ENCODE measurements at places on chromosomes 1 and 21.

- DNase-seq: no peak
Measured at GRCh38 chr1:116852910-116853309, 56.8 kb upstream of the PTGFRN start.

- DNase-seq: no peak
Measured at GRCh38 chr1:93501829-93502369, 54.0 kb downstream of the FNBP1L start.

DNA sequence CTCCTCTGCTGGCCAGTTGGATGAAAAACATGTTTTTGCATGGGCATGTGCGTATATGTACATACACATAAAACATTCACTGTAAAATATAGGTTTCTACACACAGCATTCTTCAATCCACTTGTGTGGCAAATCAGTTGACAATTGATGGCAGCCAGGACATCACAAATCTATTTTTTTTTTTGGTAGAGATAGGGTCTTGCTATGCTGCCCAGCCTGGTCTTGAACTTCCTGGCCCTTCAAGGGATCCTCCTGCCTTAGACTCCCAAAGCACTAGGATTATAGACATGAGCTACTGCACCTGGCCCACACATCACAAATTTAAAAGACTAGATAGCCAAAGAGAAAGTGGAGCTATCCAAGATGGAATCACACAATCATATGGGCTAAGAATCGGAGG, 39.6 kb downstream of the ARHGEF11 start:
- DNase-seq: no peak

GRCh38 chr1:186749820-186750219, 69.6 kb upstream of the PTGS2 start:
- DNase-seq: no peak

- no peak for DNase-seq
Measured at GRCh38 chr21:38126666-38127303, 130.0 kb upstream of the KCNJ15 start.

DNA sequence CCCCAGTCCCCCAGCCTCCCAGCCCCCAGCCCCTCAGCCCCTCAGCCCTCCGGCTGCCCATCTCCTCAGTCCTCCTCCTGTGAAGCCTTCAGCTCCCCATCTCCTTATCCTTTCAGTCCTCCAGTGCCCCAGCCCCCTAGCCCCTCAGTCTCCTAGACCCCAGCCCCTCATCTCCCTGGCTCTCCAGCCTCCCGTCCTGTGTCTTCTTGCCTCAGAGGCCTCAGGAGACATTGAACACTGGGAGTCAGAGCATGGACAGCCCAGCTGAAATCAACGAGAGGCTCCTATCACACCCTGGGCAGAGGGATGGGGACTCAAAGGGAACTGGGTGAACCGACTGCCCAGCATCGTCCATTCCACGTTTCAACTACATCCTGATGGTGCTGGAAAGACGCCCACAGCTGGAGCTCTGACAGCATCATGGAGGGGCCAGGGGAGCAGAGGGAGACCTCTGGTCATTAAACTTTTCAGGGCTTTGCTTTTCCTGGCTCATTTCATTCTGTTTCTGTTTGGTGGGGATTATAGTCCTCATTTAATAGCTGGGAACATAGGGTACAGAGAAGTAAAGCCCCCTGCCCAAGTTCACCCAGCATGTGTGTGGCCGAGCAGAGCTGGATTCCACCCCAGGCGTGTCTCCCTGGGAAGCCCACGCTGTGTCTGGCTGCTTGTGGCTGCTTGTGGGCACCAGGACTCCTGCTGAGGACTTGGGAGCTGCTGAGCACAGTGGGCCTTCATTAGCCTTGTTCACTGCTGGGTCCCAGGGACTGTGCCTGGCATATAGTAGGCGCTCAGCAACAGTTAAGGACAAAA, 396.7 kb downstream of the PTPRU start:
- DNase-seq: no peak

- no peak for DNase-seq
Measured at GRCh38 chr1:87778896-87779295, 450.2 kb downstream of the LMO4 start.

GRCh38 chr1:67685558-67686266, 711 bp downstream of the GADD45A start:
- DNase-seq: peak; percentile 54

GRCh38 chr1:24409535-24409934, 4.0 kb downstream of the STPG1 start:
- DNase-seq: no peak

- DNase-seq: peak; percentile 4
Measured at GRCh38 chr21:38985568-38986378, 180.0 kb downstream of the ETS2 start.

DNA sequence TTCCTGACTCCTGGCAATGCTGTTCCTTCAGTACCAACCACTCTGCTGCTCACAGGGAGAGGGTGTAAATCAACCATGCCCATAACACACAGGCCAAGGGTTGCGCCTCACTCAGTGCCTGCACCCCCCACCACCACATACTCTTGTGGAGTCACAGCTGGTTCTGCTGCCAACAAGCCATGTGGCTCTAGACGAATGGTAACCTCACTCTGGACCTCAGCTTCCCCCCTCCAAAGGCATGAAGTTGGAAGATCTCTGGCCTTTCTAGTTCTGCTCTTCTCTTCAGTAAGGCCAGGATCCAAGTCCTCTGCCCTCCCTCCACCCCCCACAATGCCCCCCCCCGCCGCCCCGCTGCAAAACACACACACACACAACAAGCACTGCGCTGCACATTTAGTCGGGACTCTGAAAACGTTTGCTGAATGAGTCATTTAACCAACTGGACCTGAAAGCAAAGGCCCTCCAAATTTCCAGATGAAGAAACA, 1.7 kb upstream of the GLIS1 start:
- DNase-seq: no peak

DNA sequence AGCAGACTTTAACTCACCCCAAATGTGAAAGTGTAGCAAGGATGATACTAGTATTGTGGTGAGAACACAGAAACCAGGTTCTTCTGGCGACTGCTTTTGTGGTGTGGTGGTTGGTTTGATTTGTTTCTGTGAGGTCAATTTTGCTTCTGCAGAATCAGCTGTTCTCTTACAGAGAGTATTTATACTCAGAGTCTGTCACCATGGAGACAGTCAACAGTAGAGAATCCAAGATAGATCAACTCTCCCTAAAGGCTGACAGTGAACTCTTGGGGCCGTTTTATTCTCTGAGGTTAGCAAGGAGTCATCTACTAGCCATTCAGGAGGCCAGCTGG, at the start of gene CFAP107:
CFAP107 (plus strand) TSS at position 209 of the 332 bp plus-strand sequence. CDS start 231 bp downstream, outside the sequence.
- no peak for DNase-seq

GRCh38 chr1:13507075-13507474, 6.7 kb downstream of the LRRC38 start:
- no peak for DNase-seq

GRCh38 chr21:17688912-17689874, 76.5 kb upstream of the BTG3 start:
- DNase-seq: peak; percentile 24

DNA sequence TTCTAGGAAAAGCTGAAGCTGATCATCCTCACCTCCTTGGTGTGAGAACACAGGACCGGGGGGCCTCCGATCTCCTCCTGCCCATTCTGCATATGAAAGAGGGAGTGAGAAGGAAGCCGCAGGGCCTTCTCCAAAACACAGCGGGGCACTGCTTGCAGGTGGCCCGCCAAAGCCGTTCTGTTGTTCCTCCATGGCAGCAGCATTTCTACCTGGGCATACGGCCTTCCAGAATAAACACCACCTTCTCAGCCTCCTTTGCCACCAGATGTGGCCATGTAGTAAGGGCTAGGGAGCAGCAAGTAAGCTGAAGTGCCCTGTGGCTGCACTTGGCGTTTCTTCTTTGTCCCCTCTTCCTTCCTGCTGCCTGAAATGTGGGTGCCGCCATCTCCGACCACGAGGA, 214.9 kb downstream of the TOMM20 start:
- DNase-seq: no peak

DNA sequence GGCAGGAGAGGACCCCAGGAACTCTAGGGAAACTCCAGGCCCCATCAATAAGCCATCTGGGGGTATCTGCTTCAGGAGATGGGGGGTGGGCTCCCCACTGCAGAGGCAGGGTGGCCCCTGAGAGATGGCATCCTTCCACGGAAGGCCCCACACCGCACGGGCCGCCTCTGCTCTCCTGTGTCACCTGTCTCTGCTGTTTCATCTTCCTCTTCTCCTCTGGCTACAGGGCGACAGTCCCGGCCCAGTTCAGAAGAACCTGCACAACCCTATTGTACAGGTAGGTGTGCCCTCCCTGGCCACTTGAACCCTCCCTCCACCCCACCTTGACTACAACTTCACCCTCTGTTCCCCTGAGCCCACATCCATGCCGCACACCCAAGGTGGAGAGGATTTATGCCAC, 90.2 kb upstream of the TMEM51 start:
- DNase-seq: no peak

GRCh38 chr1:9275567-9276034, 17.1 kb upstream of the SPSB1 start:
- peak; percentile 62 for DNase-seq

GRCh38 chr1:35173909-35174540, 18.9 kb downstream of the SFPQ start:
- DNase-seq: no peak

GRCh38 chr1:97337250-97338030, 583.4 kb downstream of the DPYD start:
- no peak for DNase-seq

DNA sequence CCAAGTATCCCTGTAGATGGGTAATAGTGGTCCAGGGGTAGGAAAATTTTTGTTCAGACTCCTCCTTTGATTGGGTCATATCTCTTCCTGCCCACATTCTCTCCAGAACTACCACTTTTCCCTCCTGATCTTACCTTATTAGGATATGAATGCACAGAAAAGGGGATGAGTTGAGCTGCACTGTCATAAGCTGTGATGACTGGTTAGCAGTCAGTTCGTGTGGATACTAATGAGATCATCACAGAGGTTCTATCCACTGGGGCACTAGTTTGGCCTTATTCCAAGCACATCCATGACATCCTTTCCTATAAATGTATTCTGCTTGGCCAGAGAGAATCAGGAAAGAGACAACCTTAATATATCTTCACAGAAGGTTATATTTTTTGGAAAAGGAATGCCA, 22.1 kb upstream of the TBX15 start:
- no peak for DNase-seq

DNA sequence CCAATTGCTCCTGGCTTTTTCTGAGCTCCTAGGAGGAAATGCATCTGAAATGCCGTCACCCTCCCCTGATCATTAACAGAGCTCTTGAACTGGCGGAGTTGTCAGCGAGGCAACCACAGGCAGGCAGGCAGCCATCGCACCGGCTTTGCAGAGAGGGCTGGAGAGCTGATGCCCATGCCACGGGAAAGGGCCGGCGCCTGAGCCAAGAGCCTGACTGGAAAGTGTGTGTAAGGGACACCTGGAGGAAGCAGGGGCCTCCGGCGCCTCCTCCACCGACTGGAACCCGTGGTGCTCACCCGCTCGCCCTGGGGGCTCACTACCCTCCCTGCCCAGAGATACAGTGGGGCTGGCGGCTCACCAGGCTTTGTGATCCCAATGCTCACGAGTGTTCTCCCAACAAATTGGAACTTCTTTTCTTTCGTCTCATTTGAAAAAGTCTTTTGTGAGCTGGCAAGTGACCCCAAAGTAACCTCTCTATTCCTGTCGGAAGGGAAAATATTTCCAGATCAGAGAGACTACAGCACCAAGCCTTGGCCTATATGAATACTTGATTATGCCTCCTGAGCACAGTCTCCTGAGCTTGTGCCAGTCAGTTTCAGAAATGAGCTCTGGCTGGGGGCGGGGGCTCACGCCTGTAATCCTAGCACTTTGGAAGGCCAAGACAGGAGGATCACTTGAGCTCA, 97.7 kb upstream of the SLC25A33 start:
- DNase-seq: no peak

- DNase-seq: no peak
Measured at GRCh38 chr1:150210706-150211105, 25.2 kb downstream of the ANP32E start.

GRCh38 chr1:186482661-186483255, 21.8 kb upstream of the PDC start:
- DNase-seq: peak; percentile 9

GRCh38 chr1:215094381-215094780, 11.8 kb downstream of the KCNK2 start:
- no peak for DNase-seq

DNA sequence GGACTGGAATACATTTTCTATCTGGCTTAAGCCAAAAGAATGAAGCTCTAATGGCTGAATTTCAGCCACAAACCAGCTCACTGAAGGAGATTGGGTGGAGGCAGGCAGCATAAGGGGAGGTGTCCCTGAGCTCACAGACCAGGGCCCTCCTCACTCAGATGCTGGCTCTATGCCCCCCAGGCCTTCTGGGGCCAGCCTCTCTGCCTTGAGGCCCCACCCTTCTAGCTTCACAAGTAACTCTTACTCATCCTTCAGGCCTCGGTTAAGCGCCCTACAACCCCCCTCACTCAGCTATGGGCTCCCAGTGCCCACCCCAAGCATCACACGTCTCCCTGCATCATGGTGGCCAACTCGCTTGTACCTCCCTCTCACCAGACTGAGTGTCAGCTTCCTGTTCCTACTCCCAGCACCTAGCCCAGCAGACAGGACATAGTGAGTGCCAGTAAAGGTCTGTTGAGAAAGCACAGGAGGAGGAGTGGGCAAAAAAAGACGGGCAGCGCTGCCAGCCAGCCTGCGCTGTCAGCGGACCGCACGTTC, 40.8 kb upstream of the GPR157 start:
- DNase-seq: no peak

DNA sequence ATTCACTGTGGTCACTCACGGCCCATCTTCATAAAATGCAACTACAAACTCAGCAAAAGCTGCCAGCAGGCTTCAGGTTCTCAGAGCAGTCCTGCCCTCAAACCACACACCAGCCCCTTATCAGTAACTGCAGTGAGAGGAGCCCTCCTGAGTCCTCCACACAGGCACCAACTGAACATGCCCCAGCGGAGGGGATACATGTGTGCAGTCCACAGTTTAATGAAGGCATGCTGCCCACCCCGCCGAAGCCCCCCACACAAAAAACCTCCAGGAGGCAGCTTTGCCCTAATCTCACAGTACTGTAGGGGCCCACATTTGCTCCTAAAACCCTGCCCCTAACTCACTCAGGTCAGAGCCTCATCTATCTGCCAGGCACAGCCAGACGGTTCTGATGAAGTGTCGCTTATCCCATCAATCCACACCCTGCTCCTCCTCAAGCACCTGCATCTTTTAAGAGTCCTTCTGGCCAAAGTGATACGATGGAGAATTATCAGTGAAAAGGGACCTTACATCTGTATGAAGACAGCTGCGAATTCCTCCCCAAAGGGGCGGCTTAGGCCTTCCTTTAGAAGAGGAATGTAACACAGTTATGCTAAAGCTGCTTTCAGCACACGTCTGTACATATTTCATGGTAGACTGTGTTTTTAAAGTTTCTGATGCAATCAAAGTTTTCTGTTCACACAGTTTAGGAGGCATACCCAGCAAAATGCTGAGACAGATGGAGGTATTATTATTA, 3.5 kb downstream of the ABCB10 start:
- DNase-seq: no peak

DNA sequence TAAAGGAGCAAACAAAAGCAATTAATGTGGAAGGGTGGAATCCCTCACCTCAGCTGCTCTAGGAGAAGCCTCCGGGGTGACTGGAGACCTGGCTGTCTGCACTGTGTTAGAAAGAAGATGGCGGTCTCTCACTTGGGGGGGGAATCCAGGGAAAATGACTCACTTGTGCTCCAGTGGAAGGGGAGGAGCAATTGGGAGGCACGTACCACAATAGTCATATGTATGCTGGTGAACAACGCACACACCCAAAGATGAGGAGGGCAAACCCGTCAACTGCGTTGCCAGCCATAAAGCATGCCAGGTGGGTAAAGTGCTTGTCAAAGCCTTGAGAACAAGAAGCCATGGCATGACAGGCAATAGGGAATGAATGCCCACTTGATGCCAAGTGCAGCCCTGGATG, 22.1 kb downstream of the PLEKHA6 start:
- DNase-seq: no peak

GRCh38 chr1:112712191-112712590, 2.9 kb downstream of the PPM1J start:
- DNase-seq: no peak
